ENCODE measurements at places on chromosomes 4 and X.

- DNase-seq = no peak
Observed at GRCh38 chr4:146224326-146224966, 10.1 kb downstream of the REELD1 start.

DNA sequence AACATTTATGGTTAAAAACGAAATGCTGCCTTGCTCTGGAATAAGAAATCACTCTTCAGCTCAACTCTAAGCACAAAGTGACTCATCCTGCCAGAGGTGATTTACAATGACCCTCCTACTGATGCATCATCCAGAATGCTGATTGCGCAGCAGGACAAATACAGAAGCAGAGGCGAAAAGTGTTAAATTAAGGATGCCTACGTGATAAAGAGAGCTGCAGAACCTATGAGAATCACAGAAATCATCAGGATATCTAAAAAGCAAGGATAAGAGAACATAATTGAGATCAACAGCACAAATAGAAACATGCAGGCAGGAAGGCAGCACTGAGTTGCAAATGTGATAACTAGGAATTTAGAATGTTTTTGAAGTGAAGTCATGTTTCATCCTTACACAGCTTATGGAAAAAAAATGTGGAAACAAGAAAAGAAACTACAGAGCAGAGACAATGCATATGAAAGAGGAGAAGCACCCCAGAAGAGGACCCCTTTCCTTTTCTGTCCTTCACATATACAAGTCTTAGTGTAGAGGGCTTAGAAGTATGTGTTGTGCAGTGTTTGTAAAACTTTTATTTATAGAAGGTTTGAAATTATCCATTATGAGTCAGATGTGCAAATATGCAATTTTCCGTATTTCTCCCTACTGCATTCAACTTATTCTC, 188.4 kb downstream of the SLC7A11 start:
- DNase-seq = no peak

- DNase-seq = no peak
Observed at GRCh38 chr4:66741081-66741480, 804.2 kb downstream of the CENPC start.

DNA sequence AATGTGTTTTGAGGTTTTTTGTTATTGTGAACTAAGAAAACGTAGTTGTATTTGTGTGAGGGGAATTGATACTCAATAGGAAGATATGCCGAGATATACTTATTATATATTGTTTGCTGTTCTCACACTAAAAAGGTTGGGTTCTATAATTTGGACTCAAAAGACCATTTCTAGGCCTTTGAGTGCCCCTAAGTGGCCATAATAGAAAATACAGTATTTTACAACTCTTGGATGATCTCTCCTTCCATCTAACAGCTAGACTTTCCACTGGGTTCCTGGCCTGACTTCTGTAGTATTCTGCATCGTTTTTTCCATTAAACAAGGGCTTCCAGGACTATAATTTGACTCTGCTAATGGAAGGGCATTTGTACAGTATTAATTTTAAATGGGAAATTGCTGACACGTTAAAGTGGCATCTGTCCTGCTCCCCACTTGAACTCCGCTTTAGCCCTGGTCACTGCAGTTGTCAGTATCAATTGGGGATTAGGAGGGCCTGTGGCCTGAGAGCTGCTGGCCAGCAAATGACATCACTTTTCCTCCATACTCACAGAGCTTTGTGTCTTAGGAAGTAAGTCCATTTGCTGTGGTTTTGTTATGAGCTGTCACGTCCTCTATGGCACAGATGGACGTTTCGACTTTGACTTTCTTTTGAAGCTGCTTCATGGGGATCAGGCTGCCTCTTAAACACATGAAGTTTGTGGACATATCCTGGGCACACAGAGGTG, 176.9 kb downstream of the SLIT2 start:
- no peak for DNase-seq

DNA sequence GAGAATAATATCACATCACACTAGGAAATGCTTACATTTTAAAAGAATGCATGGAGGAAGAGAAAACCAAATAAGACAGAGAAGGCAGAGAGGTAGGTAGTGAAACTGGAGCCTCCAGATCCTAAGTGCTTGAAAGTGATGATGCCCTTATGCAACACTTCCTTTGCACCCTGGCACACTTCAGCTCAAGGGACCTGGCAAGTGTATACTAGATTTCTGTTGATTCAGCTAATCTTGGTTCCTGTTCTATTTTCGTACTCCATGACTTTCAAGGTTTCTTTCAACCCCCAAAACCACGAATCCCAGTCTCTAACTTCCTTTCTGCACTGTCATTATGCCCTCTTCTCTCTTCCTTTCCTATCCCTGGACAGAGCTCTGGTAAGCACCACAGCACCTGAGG, 36.9 kb upstream of the SH3KBP1 start:
- DNase-seq = no peak

GRCh38 chrX:149716632-149717031, 4.8 kb downstream of the MAGEA11 start:
- DNase-seq = no peak

- no peak for DNase-seq
Observed at GRCh38 chr4:103012060-103012459, 7.4 kb downstream of the SLC9B1 start.

DNA sequence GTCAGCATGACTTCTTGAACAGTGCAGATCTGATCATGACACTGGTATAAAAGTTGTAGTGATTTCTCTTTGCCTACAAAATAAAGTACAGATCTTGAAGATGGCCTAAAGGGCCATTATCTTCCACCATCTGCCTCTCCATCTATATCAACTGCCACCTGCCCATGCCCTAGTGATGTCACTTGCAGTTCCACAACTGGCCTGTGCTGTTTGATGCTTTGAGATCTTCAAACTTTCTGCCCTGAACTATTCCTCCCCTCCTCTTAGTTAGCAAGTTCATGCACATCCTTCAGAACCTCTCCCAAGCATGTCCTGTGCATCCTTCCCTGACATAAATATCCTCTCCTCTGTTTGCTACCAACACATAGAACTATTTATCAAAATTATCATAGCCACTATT, 217.0 kb downstream of the SOWAHB start:
- no peak for DNase-seq

DNA sequence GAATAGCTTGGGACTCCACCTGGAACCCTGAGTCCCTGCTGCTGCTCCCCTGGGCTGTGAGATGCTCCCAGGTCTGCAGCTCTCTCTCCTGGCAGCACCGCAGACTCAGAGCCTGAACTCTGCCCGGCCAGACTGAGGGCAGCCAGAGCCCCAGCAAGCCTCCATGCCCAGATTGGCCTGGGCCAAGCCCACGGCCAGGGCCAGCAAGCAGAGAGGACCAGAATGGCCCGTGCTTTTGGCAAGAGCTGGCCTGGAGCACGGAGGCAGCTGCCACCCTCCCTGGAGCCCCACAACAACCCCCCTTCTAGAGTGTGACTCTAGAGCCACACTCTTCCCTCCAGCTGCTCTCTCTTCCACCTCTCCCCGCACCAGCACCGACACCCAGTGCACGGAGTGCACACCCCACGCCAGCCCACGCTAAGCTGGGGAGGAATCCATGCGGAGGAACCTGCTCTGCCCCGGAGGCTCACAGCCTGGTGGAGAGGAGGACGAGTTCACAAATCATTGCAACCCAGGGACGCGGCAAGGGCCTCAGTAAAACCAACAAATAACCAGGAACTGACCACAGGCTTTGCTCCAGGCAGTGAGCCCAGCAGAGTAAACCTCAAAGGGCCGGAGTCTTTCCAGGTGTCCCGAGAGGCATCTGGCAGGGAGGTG, 110.3 kb downstream of the HMX1 start:
- no peak for DNase-seq

GRCh38 chrX:104972737-104973136, 247.8 kb downstream of the TEX13A start:
- no peak for DNase-seq

DNA sequence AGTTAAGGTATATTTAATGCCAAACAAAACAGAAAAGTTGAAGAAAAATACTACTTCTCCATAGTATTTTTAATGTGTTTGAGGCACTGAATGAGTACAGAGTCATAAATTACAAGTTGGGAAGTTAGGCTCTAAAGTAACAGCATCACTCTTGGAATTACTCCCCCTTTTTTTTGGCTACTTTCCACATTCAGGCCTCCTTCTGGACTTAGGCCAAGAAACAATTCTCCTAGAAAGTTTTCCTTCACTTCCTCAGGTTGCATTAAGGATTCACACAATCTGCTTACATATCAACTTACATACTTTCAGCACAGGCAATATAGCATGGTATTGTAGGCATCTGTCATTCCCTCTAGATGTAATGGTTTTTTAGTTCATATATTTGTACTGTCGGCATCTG, 52.1 kb downstream of the TMEM165 start:
- DNase-seq = no peak

DNA sequence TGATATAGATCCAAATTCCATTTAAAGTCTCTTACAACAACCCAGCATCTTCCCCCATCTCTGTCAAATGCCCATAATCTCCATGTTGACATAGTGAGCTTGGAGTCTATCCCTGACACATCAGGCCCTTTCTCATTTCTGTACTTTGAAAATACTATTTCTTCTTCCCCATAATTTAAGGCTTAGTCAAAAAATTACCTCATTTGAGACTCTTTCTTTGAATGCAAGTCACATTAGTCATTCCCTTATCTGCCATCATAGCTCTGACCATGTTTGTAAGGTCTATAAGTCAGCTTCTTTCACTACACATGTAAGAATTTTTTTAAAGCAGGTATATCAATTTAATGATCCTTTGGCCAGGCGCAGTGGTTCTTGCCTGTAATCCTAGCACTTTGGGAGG, 99.9 kb downstream of the DDX60 start:
- DNase-seq = no peak

GRCh38 chr4:128241425-128241913, 46.1 kb downstream of the PGRMC2 start:
- no peak for DNase-seq

All from CD8-positive, alpha-beta T cell (primary cell).